H1 (cell line): ENCODE measurements at places on chromosomes 11 and 22. TPM values are rescaled to one million over a fixed set of nuclear protein-coding genes. Genes with fewer than 3 reads are reported as not detected.

CBLIF gene
- not detected in 2 replicates for total RNA-seq

OR2D2 gene
- 0.29 TPM in 1 of 2 replicates, not detected in the other for total RNA-seq

MYO7A gene
- 1.9 and 2.4 TPM in 2 replicates for total RNA-seq

OR5P2 gene
- not detected in 2 replicates for total RNA-seq

OR5T1 gene
- total RNA-seq: not detected in 2 replicates

ESAM gene
- total RNA-seq: 0.17 TPM in 1 of 2 replicates, not detected in the other

GDPD5 gene
- 8.1 and 8.6 TPM in 2 replicates for total RNA-seq

NPAS4 gene
- 0.88 and 0.99 TPM in 2 replicates for total RNA-seq

- H3K4me3 ChIP-seq: no peak overlapping the region
- H3K27me3 ChIP-seq: no peaks in the 10 kb centered on the region
- DNase-seq: no peak
- H3K36me3 ChIP-seq: peaks cover 58% of the 10 kb centered on the region
- no peaks in the 10 kb centered on the region for H3K4me1 ChIP-seq
Observed at GRCh38 chr22:30946354-30946753, 22.2 kb downstream of the MORC2 start.

DNA sequence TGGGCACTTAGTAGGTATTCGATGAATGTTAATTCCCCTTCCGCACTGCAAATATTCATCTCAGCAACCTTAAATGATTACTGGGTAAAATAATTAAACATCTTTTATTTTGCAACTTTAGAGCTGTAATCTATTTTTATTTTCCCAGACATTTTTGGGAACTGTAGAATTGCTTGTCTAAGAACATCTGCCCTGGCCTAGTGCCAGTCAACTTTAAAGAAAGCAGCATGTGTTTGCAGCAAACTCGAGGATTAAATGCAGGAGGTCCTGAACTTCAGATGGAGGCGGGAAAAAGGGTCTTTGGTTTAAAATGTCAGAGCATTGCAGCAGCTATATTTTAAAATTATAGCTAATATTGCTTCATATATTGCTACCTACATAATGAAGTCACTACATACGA, 190.0 kb downstream of the PGR start:
- H3K27ac ChIP-seq: no peak overlapping the region
- H3K27me3 ChIP-seq: no peaks in the 10 kb centered on the region
- no peaks in the 10 kb centered on the region for H3K4me1 ChIP-seq
- H3K36me3 ChIP-seq: peaks cover 8% of the 10 kb centered on the region; the same call in 1 of the 2 replicates
- DNase-seq: no peak

- no peaks in the 10 kb centered on the region for H3K27me3 ChIP-seq
- DNase-seq: peak; percentile 25
- no peak overlapping the region for H3K27ac ChIP-seq
- H3K4me1 ChIP-seq: no peaks in the 10 kb centered on the region; the same call in 1 of the 2 replicates
- peaks cover 20% of the 10 kb centered on the region for H3K36me3 ChIP-seq
Observed at GRCh38 chr11:94656968-94657367, 89.8 kb downstream of the PIWIL4 start.

DNA sequence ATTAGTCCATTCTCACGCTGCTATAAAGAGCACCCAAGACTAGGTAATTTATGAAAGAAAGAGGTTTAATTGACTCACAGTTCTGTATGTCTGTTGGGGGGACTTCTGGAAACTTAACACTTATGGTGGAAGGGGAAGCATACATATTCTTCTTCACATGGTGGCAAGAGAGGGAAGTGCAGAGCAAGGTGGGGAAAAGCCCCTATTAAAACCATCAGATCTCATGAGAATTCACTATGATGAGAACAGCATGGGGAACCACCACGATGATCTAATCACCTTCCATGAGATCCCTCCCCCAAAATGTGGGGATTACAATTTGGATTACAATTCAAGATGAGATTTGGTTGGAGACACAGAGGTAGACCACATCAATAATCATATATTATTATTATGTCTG, 25.7 kb downstream of the CEP57 start:
- H3K4me1 ChIP-seq: no peaks in the 10 kb centered on the region
- no peak for DNase-seq
- no peaks in the 10 kb centered on the region for H3K27me3 ChIP-seq
- H3K4me3 ChIP-seq: no peak overlapping the region

- H3K4me3 ChIP-seq: no peak overlapping the region
- no peak for DNase-seq
- H3K4me1 ChIP-seq: peaks cover 4% of the 10 kb centered on the region; the same call in 1 of the 2 replicates
- no peak overlapping the region for H3K27ac ChIP-seq
- H3K27me3 ChIP-seq: no peaks in the 10 kb centered on the region
- no peaks in the 10 kb centered on the region for H3K36me3 ChIP-seq
Observed at GRCh38 chr22:46853191-46853590, 90.7 kb downstream of the TBC1D22A start.

- no peak overlapping the region for H3K4me3 ChIP-seq
- no peaks in the 10 kb centered on the region for H3K4me1 ChIP-seq
- DNase-seq: no peak
- no peaks in the 10 kb centered on the region for H3K27me3 ChIP-seq
- H3K36me3 ChIP-seq: 0 out of 2 replicates have a peak, but pooled peaks cover 6% of the 10 kb centered on the region
Observed at GRCh38 chr11:7004482-7004881, 15.7 kb downstream of the ZNF214 start.

- no peaks in the 10 kb centered on the region for H3K27me3 ChIP-seq
- H3K4me1 ChIP-seq: no peaks in the 10 kb centered on the region
- H3K4me3 ChIP-seq: no peak overlapping the region
- H3K27ac ChIP-seq: no peak overlapping the region
- DNase-seq: no peak
Observed at GRCh38 chr22:26763633-26764361, 106.4 kb downstream of the MIAT start.

GRCh38 chr11:71433648-71434450, 14.3 kb downstream of the DHCR7 start:
- DNase-seq: no peak
- H3K4me1 ChIP-seq: no peaks in the 10 kb centered on the region
- peaks cover 38% of the 10 kb centered on the region for H3K36me3 ChIP-seq

- H3K4me3 ChIP-seq: no peak overlapping the region
- no peaks in the 10 kb centered on the region for H3K27me3 ChIP-seq
- H3K36me3 ChIP-seq: no peaks in the 10 kb centered on the region
- no peak for DNase-seq
Observed at GRCh38 chr11:69539416-69540117, 58.1 kb downstream of the LINC01488 start.

GRCh38 chr11:102453302-102453695, 734 bp upstream of the TMEM123 start:
- peak overlapping the region; percentile 74 for H3K4me3 ChIP-seq
- no peak for DNase-seq
- no peak overlapping the region; the same call in 1 of the 2 replicates for H3K27ac ChIP-seq
- no peaks in the 10 kb centered on the region for H3K36me3 ChIP-seq

GRCh38 chr11:57645689-57646085, 4.0 kb downstream of the YPEL4 start:
- H3K4me1 ChIP-seq: peaks cover 39% of the 10 kb centered on the region
- peak; percentile 70 for DNase-seq
- H3K27ac ChIP-seq: no peak overlapping the region
- no peak overlapping the region for H3K4me3 ChIP-seq

DNA sequence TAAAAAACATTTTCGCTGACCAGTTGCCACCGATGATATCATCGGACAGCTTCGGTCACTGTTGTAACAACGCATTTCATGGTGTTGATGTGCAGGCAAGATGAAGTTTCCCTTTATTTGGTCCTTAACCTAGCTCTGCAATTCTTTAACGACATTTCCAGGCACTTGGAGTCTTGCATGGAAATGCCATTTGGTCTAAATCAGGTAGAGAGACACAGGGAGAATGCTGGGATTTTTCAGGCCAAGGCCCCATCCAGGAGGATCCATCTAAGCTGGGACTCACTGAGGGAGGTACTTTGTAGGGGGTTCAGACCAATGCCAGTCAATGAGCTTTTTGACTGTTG, 121.5 kb upstream of the RCN1 start:
- no peak overlapping the region for H3K4me3 ChIP-seq
- no peaks in the 10 kb centered on the region for H3K4me1 ChIP-seq
- H3K36me3 ChIP-seq: no peaks in the 10 kb centered on the region
- no peak overlapping the region for H3K27ac ChIP-seq
- DNase-seq: no peak
- no peaks in the 10 kb centered on the region for H3K27me3 ChIP-seq

- no peaks in the 10 kb centered on the region for H3K4me1 ChIP-seq
- DNase-seq: peak; percentile 97
- H3K36me3 ChIP-seq: peaks cover 6% of the 10 kb centered on the region; the same call in 1 of the 2 replicates
- H3K27me3 ChIP-seq: no peaks in the 10 kb centered on the region
- H3K4me3 ChIP-seq: no peak overlapping the region
Observed at GRCh38 chr22:30920407-30920806, 48.2 kb downstream of the MORC2 start.

DNA sequence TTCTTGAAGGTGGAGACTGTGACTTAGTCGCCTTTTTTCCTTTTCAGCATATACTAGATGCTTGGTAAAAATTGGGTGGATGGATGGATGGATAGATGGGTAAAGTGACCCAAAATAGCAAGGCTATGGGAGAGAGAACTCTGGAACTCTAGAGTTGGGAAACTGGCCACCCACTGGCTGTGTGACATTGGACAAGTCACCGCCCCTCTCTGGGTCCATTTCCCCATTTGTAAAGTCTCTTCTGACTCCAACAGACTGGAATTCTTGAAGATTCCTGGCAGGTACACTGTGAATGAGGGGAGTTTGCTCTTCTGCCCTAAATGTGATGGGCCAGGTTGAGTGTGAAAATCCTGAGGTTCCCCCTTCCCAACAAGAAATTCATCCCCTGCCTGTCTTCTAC, 8.0 kb downstream of the TKFC start:
- H3K36me3 ChIP-seq: peaks cover 8% of the 10 kb centered on the region; the same call in 1 of the 2 replicates
- no peak overlapping the region for H3K27ac ChIP-seq
- H3K4me3 ChIP-seq: no peak overlapping the region
- no peak for DNase-seq
- no peaks in the 10 kb centered on the region for H3K27me3 ChIP-seq

- H3K4me1 ChIP-seq: peaks cover 14% of the 10 kb centered on the region
- no peaks in the 10 kb centered on the region for H3K36me3 ChIP-seq
- no peak overlapping the region for H3K27ac ChIP-seq
- H3K27me3 ChIP-seq: no peaks in the 10 kb centered on the region
- no peak overlapping the region for H3K4me3 ChIP-seq
- no peak for DNase-seq
Observed at GRCh38 chr11:45089251-45089650, 57.2 kb upstream of the PRDM11 start.

DNA sequence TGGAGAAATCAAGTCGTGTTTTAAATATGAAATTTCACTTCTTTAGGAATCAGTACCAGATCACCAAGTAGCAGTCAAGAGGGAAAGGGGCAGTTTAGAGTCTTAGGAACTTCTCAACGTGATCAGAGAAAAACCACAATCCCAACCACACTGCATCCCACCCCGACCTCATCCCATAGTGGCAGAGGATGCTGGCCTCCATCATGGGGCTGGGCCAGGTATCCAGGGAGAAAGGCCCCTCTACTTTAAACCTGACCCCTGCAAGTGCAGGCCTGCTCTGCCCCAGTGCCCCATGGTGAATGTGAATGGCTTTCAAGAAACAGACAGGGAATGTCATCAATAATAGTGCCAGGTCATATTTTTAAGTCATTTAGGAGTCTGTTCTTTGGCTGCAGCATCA, 12.1 kb downstream of the CHST1 start:
- peaks cover 3% of the 10 kb centered on the region for H3K4me1 ChIP-seq
- no peaks in the 10 kb centered on the region for H3K36me3 ChIP-seq

DNA sequence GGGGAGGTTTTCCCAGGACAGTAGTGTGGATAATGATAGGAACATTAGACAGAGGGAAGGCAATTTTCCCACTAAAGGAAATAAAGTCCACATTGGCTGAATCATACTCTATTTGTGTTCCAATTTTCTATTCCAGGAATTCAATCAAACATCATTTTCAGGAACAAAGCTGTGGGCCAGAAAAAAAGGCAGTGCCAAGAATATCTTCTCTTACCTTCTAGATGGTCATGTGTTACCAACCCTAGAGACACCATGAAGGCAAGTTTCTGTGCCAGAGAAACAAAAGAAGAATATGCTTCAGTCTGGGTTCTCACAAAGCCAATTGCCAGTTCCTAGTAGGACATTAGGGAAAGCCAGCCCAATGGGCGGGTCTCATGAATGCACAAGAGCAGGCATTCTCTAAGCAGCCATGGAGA, 27.5 kb downstream of the LARGE2 start:
- no peaks in the 10 kb centered on the region for H3K27me3 ChIP-seq
- H3K4me1 ChIP-seq: no peaks in the 10 kb centered on the region
- no peak overlapping the region for H3K27ac ChIP-seq
- DNase-seq: no peak

- H3K27me3 ChIP-seq: no peaks in the 10 kb centered on the region
- H3K36me3 ChIP-seq: no peaks in the 10 kb centered on the region
- H3K4me3 ChIP-seq: no peak overlapping the region
- H3K4me1 ChIP-seq: no peaks in the 10 kb centered on the region
- H3K27ac ChIP-seq: no peak overlapping the region
Observed at GRCh38 chr11:118819334-118820024, 28.5 kb upstream of the DDX6 start.

DNA sequence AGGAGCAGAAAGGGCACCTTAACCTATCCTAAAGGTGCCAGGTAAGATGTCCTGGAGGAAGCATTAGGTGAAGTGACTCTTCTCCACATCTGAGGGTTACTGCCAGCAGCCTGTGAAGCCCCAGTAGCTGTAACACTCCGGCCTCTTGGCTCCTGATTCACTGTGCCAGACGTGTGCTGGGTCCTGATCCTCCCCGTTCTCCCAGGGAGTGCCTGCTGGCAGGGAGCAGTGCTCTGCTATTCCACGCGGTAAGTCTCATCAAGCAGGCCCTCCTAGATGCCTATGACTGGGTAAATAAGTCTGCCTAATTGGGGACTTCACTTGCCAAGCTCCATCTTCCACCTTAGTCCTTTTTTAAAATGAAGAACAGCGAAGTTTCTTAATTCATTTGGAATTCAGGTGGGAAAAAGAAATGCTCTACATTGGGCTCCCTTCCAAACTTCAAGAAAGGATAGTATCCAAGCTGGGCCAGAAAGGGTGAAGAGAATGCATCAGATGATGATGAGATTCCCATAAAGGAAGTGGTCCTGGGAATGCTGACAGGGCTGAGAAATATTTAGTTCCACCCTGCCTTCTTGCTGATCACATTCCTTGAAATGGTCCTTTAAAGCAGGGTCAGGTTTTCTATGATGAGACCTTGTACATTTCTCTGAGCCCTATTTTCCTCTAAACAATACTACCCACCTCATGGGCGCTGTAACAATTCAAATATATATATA, 188.0 kb downstream of the MAML2 start:
- H3K27ac ChIP-seq: no peak overlapping the region
- no peaks in the 10 kb centered on the region for H3K36me3 ChIP-seq
- DNase-seq: no peak
- no peaks in the 10 kb centered on the region for H3K27me3 ChIP-seq
- peaks cover 9% of the 10 kb centered on the region for H3K4me1 ChIP-seq
- no peak overlapping the region for H3K4me3 ChIP-seq

GRCh38 chr11:72048766-72049460, 31.4 kb downstream of the NUMA1 start:
- H3K4me1 ChIP-seq: no peaks in the 10 kb centered on the region
- H3K4me3 ChIP-seq: no peak overlapping the region
- DNase-seq: no peak
- no peaks in the 10 kb centered on the region for H3K36me3 ChIP-seq
- H3K27ac ChIP-seq: peak overlapping the region; percentile 62; the same call in 1 of the 2 replicates
- no peaks in the 10 kb centered on the region for H3K27me3 ChIP-seq
